ENCODE measurements at places on chromosomes 2 and 18.

GRCh38 chr2:9693646-9694045 is 62.8 kb upstream of the YWHAQ start:
- no peak for DNase-seq

DNA sequence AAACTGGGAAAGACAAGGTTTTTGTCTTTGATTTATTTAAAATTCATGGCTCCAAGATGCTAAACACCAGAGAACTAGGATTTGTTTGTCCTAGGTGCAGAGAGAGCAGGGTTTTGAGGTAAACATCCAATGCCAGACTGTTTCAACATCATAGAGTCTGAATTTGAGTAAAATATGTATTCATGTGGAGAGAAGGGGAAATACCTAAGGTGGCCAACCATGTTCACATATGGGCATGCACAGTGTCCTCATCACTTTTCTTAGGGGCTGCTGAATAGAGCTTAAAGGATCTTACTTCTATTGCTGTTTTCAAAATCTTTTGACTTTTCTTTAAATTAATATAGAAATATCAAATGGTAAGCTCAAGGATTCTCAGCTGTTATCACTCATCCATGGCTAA is 287.0 kb upstream of the CCDC68 start:
- DNase-seq: no peak

DNA sequence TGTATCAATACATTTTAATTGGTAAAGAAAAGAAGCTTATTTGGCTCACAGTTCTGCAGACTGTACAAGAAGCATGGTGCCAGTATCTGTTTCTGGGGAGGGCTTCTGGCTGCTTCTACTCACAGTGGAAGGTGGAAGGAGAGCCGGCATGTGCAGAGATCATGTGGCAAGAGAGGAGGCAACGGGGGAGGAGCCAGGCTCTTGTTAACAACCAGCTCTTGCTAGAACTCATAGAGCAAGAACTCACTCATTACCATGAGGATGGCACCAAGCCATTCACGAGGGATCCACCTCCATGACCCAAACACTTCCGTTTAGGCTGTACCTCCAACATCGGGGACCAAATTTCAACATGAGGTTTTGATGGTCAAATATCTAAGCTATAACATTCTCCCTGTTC is 7.5 kb downstream of the PARD6G start:
- no peak for DNase-seq

DNA sequence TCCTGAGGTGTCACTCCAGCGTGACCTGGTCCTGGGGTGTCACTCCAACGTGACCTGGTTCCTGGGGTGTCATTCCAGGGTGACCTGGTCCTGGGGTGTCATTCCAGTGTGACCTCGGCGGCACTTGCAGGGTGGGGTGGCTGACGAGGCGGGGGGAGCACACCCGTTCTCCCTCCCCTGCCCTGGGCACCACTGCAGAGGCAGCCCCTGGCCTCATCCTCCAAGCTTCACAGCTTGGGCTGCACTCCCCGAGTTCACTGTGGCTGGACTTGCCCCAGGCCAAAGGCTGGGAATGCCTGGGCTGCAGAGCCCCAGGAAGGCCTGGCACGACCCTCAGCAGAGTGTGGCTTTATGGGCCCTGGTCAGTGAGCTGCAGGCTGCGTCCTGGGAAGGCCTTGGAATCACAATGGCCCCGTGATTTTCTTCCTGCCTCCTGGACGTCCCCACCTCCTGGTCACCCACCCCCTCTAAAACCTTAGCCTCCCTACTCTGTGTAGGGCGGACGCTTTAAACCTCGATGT is 88.3 kb downstream of the NFATC1 start:
- DNase-seq: no peak

DNA sequence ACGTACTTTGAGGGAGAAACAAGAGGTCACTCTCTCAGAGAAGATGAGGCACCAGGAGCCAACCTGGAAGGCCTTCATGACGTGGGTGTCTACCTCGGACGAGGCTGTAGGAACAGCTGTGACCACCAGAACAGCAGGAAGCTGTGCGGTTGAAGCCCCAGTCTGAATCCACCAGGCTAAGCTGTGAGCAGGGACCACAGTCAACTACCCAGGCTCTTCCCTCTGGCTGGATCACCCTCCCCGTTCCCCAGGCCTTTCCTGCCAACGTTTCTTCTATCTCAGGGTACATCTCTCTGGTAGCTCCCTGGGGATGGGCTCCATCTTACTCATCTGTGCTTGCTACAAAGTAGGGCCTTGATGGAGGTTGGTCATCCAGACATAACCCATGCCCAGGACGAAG is 36.8 kb upstream of the CYP27C1 start:
- DNase-seq: no peak

All from astrocyte (in vitro differentiated cells and primary cell).